Osteoblast (primary cell): ENCODE measurements at places on chromosomes 1 and 21. TPM values are rescaled to one million over a fixed set of nuclear protein-coding genes. Genes with fewer than 3 reads are reported as not detected.

- DNase-seq = no peak
These were observed 179.2 kb downstream of the NFIA start for GRCh38 chr1:61261595-61261994.

- no peak for DNase-seq
These were observed 97.9 kb upstream of the SERBP1 start for GRCh38 chr1:67528141-67528540.

- DNase-seq = peak; percentile 75
These were observed 88.3 kb downstream of the TPR start for GRCh38 chr1:186286615-186287315.

DNA sequence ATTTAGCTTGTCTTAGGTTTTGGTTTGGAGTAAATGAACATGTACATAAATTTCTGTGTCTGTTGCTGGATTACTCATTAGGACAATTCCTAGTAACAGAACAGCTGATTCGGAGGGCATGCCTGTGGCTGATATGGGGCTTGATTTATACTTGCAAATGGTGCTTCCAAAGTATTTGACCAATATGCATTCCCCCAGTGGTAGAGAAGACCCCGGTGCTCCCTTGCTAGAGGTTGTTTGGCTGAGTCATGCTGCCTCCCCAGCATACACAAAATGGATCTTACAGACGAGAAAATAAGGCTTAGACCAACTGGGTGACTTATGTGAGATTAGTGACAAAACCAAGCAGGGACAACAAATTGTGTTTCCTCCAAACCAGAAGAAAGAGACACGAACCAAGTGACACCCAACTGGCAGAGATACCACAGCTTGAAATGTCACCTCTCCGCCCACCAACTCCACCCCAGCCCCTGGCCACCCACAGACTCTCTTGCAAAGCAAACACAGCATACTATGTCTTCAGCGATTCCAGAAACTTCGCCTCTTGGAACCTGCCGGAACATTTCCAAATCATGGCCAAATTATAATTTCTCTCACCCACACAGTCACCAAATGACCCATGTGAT, 75.9 kb upstream of the ETS2 start:
- no peak for DNase-seq

DNA sequence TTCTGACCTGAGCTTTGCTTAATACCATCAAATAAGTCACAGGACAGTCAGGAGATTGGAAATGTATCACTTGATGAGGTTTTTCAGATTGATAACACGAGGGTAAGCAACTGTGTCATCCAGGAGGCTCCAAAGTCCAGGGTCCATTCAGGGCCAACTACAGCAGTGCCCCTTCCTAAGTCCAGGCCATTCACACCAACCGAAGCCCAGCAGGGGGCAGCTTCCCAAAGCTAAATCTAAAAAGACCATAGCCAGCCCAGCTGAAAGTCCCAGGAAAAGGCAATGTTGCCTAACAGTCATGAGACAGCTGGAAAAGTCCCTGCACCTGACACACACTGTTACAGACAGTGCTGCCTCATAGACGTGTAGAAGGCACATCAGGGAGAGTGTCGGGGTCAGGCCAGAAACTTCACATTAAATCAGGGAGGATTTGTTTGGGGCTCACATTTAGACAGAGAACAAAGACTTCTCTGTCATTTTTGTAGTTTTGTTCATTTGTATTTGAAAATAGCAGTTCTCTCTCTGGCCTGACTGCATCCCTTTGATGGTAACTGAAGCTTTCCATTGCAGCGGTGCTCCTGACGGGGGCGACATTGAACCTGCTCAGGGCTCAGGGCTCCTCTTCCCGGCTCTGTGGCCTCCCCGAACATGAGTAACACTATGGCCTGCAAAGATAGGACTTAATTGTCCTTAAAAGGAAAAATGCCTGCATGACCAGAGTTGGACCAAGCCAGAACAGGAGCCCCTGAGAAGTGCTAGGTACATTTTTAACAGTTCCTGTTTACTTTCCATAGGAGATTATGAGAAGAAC, 200.4 kb downstream of the NRIP1 start:
- peak; percentile 67 for DNase-seq

GRCh38 chr1:85576642-85577418, 3.7 kb upstream of the CCN1 start:
- peak; percentile 90 for DNase-seq

- no peak for DNase-seq
These were observed 7.4 kb downstream of the LDLRAP1 start for GRCh38 chr1:25550683-25551310.

GRCh38 chr21:25647647-25648046, 8.6 kb downstream of the JAM2 start:
- DNase-seq = no peak

DNA sequence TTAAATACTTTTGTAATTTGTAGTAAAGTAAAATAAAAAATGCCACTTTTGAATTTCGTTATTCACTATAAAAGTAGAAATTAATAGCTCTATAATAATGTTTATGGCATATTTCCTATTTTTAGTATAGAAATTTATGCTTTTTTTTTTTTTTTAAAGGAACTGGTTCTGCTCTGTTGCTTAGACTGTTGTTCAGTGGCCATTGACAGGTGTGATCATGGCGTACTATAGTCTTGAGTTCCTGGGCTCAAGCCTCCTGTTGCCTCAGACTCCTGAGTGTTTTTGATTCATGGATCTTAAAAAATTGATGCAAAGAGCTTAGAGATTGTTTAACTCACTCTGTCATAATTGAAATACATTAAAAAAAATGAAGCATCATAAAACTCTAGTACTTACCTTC, 53.6 kb downstream of the RPS6KC1 start:
- DNase-seq = no peak

GRCh38 chr1:30045304-30046090, 677.9 kb downstream of the MATN1 start:
- no peak for DNase-seq

The SRRM1 gene
- 50.7 and 53.3 TPM in 2 replicates for total RNA-seq

The SPRR3 gene
- total RNA-seq = not detected in 2 replicates

The RAB3B gene
- total RNA-seq = 14.5 and 21.2 TPM in 2 replicates

The SYCP1 gene
- not detected in 2 replicates for total RNA-seq

The EDARADD gene
- total RNA-seq = 1.4 and 2.7 TPM in 2 replicates

The PEX11B gene
- total RNA-seq = 18.9 and 20.3 TPM in 2 replicates

The RNF186 gene
- total RNA-seq = not detected in 2 replicates

The ETNK2 gene
- total RNA-seq = 0.72 and 1.2 TPM in 2 replicates

The MAP1LC3C gene
- total RNA-seq = under 0.01 and 0.29 TPM in 2 replicates
